ENCODE measurements at places on chromosomes 1 and 21. TPM values are rescaled to one million over a fixed set of nuclear protein-coding genes. Genes with fewer than 3 reads are reported as not detected.

OR2T35 gene
- not detected for total RNA-seq

APCS gene
- not detected for total RNA-seq

RNU1-3 gene
- under 0.01 TPM for total RNA-seq

OR2L2 gene
- under 0.01 TPM for total RNA-seq

KRTAP12-2 gene
- total RNA-seq = not detected

PLA2G2D gene
- total RNA-seq = not detected

TEX38 gene
- not detected for total RNA-seq

CDC14A gene
- total RNA-seq = 22.7 TPM

ANKRD65 gene
- total RNA-seq = 16.1 TPM
